ENCODE measurements at places on chromosomes 1 and 21.

DNA sequence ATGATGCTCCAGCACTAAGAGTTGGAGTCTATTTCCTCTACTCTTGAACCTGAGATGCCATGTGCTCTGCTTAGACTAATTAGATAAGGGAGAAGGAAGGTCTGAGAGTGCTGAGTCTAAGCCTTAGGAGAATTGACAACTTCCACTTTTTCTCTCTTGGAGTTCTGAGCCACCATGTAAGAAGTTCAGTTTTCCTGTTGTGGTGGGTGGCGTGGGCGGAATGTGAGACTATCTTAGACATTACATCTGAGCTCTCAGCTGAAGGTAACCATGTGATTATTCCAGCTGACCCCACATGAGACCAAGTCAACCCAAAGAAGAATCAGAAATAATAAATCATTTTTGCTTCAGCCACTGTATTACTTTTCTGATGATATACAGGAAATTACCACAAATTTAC is 404.5 kb upstream of the LRRC7 start:
- DNase-seq: no peak

DNA sequence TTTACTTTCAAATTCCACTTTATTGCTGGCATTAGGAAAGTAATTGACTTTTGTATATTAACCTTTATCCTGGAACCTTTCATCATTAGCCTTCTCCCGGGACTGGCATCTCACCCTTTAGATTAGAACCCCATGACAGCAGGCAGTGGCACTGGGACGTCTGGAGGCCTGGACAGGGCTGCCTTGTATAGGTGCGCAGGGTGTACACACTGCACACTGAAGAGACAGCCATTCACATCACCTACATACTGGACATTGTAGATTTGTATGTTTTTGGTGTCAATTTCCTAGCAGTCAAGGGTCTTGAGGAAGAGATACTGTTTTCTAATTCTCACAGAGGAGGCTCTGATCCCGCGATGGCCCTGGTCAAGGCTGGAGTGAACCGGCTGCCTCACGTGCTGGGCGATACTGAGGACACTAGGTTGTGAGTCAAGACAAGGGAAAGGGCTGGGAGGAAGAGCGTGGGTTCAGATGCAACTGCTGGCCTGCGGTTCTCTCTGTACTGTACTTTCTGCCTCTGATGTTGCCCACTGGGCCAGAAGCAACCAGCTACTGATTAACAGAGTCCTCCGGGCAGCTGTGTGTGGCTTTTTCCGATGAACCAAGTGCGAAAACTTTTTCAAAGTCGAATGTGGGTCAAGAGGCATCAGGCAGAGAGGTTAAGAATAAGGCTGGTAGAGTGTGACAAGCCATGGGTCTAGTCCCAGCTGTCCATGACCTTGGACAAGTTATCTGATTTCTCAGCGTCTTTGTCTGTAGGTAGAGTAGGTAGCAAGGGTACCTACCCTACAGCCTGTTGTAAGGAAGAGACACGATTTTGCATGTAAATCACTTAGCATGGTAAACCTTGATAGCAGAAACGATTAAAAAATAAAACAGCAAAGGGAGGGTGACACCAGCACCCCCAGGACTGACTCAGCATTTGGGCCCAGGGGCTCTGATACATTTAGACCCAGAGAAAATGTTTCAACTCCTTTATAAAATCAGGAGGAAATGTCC is 38.2 kb upstream of the SLC25A33 start:
- no peak for DNase-seq

DNA sequence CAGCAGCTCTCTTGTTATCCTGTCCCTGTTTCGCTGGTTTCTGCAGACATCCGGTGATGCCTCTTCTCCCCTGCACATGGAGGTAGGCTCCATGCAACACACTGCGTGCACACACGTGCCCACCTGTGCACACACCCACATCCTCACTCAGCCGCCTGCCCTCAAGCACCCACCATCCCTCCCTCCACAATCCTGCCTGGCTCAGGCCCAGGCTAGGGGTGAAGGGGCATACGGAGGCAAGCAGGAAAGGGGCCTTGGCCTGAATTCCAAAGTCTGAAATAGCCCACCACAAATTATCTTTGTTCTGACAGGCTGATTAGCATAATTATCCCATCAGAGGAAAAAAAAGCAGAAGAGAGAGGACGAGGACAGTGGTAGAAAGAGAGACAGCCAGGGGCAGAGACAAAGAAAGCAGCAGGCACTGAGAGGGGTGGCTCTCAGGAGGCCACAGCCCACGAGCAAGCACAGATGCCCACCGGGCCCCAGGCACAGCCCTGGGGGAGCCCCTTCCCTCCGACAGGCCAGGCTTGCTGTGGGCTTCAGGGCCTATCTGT is 73.2 kb downstream of the GRIK3 start:
- DNase-seq: no peak

DNA sequence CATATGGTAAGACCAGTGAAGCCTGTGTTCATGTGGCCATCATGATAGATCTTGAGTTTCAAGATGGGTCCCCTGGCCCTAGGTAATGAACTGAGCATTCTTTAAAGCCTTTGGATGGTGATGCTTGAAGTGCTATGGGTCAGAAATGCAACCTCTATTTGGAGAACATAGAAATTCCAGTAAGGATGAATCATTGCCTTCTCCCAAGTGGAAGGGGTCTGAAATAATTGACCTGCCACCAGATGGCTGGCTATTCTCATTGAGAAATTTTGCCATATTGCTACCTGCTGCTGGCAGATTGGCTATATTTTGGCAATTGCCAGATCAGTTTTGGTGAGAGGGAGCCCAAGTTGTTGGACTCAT is 739 bp upstream of the IFI6 start:
- no peak for DNase-seq

Data from stimulated activated naive CD8-positive, alpha-beta T cell treated with anti-CD3 and anti-CD28 coated beads, Interleukin-15, Interleukin-2, amounts not matched to agents 100 U/mL and 50 U/mL, for 24 hours (primary cell).